Tibial artery (tissue), 4 donors: ENCODE measurements at places on chromosomes 1 and 21.

GRCh38 chr21:32276671-32277070 is 2.2 kb downstream of the MIS18A start:
- no peak for DNase-seq
- peaks cover 22% of the 10 kb centered on the region for H3K4me1 ChIP-seq
- no peaks in the 10 kb centered on the region for H3K27me3 ChIP-seq
- no peaks in the 10 kb centered on the region for H3K36me3 ChIP-seq
- H3K27ac ChIP-seq, result no peak overlapping the region

DNA sequence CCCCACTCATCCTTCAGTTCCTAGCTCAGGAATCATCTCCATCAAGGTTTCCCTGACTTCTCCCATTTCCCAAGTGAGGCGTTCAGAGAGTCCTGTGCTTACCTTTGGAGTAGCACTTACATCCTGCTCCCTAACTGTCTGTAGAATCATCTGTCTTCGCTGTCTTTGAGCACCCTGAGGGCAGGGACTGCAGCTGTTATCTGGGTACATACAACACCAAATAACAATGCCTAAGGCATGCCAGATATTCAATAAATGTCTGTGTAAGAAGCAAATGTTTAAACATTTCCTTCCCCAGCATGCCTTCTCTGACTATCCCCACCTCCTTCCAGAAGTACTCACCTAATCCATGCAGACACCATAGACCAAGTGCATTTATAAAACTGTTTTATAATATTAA is 65.4 kb downstream of the JAK1 start:
- no peaks in the 10 kb centered on the region for H3K4me1 ChIP-seq
- no peak for DNase-seq
- no peaks in the 10 kb centered on the region for H3K27me3 ChIP-seq
- H3K4me3 ChIP-seq, result no peak overlapping the region

DNA sequence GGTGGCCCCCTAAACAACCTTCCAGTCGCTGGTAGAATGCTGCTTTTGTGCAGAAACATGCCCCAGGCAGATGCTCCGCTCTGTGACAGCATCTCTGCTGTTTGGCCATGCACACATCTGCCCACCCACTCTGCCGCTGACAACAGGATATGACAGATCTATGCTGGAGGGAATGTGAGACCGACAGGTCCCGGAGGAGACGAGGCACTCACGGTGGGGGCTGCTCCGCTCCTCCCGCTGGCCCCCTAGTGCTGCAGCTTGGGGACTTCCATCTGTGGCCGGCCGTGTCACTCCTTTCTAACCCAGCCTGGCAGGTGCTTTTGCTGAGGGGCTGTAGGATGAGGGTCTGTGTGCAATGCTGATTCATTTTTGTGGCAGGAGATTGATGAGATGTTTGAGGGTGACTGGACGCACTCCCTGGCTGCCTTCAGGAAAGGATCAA is 49.1 kb upstream of the DMRTB1 start:
- no peak for DNase-seq
- no peak overlapping the region for H3K27ac ChIP-seq
- no peak overlapping the region for H3K4me3 ChIP-seq
- no peaks in the 10 kb centered on the region for H3K27me3 ChIP-seq

DNA sequence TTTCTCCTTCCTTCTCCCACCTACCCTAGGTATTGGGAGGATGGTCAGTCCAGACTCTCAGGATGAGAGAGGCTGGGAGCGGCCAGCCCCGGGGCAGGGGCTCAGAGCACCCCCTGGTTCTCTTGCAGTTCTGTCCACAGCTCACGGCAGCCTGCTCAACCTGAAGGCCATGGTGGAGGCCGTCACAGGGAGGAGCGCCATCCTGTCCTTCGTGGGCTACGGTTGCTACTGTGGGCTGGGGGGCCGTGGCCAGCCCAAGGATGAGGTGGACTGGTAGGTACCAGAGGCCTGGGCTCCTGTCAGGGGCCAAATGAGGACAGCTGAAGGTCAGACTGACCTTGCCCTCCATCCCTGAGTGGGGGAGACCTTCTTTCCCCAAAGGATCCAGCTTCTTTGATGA is 4.2 kb downstream of the PLA2G2F start:
- H3K36me3 ChIP-seq, result no peaks in the 10 kb centered on the region
- H3K27ac ChIP-seq, result no peak overlapping the region
- DNase-seq, result no peak
- no peaks in the 10 kb centered on the region for H3K4me1 ChIP-seq
- peaks cover 28% of the 10 kb centered on the region for H3K27me3 ChIP-seq

GRCh38 chr21:28550057-28550825 is 442.4 kb downstream of the LTN1 start:
- DNase-seq, result no peak
- no peak overlapping the region for H3K4me3 ChIP-seq
- H3K27ac ChIP-seq, result no peak overlapping the region
- H3K4me1 ChIP-seq, result no peaks in the 10 kb centered on the region
- H3K36me3 ChIP-seq, result peaks cover 7% of the 10 kb centered on the region

DNA sequence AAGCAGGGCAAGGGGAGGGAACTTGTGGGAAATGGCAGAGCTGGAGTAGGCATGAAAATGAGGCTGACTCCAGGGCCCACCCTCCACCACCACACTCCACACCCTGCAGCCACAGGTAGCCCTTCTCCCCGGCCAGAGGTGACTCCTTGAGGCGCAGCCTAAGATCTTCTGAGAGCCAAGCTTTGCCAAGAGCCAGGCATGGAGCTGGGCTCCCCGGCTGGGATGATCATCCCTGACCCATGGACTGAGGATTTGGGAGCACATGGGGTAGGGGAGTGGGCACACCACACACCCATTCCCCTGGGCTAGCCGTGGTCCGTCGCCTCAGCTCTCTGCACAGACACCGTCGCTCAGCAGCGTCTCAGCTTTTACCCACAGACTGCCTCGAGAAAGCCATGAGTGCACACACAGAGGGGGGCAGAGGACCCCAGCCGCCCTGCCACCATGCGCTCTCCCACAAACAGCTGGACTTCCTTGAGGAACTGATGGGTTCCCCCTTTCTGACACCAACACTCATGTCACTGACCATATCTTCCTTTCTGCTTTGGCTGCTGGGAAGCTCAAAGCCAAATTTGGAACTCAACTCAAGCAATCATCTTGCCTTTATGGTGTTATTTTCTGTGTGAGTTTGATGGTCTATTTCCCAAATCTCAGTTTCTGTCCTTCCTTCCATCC is 123.6 kb upstream of the RUNX3 start:
- H3K4me1 ChIP-seq, result no peaks in the 10 kb centered on the region
- no peak overlapping the region for H3K4me3 ChIP-seq
- no peaks in the 10 kb centered on the region for H3K36me3 ChIP-seq
- no peak overlapping the region for H3K27ac ChIP-seq

GRCh38 chr21:31397515-31397926 is 53.5 kb upstream of the TIAM1 start:
- H3K4me1 ChIP-seq, result no peaks in the 10 kb centered on the region
- no peaks in the 10 kb centered on the region for H3K36me3 ChIP-seq
- no peak overlapping the region for H3K4me3 ChIP-seq
- H3K27ac ChIP-seq, result no peak overlapping the region
